ENCODE measurements at places on chromosomes 7 and 10.

DNA sequence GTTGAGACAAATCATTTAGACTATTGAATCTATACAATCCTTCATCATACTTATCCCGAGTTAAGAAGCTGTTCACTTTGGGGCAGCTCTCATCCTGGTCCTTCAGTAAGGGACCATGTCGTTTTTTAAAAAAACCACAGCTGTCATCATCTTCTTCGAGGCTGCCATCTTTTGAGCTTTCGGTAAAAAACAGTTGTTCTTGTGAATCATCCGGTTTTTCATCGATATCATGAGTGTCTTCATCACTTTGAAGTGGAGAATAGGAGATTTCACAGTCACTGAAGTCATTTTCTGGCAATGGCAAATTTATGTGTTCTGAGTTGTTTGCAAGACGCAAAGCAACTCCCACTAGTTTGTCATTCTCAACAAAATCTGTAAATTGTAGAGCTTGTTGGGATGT is 3.9 kb downstream of the DCLRE1A start:
- DNase-seq, result no peak

DNA sequence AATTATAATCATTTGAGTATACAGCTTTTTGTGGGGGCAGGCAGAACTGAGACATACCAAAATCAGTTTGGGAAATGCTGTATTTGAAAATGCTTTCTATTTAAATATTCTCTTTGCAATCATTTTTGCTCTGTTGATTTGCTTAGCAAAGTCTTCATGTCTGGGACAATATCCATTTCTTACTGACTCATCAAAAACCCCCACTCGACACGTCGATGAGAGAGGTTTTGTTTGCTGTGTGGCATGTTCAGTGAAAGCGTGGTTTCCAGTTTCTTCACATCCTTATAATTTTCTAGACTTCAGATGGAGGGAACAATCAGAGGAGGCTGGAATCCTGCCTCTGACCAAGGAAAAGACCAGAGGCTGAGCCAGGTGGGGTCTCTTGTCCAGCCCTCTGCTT is 28.9 kb downstream of the HTRA1 start:
- no peak for DNase-seq

DNA sequence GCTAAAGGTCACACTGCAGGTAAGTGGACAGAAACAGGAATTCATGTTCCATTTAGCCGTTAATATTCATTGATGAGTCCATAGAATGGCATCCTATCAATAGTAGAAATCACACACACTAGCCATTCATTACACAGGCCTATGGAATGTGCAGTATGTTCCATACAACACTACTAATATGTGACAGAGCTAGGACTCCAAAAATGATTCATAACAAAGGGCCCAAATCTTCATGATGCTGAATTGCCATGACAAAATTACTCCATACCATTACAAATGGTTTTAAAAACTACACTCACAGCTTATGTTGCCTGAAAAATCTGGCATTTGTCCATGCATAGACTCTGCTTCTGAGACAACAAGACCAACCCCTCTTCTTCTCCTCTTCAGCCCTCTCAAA is 549.1 kb downstream of the XPNPEP1 start:
- no peak for DNase-seq

- no peak for DNase-seq
These were observed 70.6 kb downstream of the KMT2E start for GRCh38 chr7:105084581-105084980.

- DNase-seq, result no peak
These were observed 206.8 kb downstream of the VTI1A start for GRCh38 chr10:112653851-112654250.

DNA sequence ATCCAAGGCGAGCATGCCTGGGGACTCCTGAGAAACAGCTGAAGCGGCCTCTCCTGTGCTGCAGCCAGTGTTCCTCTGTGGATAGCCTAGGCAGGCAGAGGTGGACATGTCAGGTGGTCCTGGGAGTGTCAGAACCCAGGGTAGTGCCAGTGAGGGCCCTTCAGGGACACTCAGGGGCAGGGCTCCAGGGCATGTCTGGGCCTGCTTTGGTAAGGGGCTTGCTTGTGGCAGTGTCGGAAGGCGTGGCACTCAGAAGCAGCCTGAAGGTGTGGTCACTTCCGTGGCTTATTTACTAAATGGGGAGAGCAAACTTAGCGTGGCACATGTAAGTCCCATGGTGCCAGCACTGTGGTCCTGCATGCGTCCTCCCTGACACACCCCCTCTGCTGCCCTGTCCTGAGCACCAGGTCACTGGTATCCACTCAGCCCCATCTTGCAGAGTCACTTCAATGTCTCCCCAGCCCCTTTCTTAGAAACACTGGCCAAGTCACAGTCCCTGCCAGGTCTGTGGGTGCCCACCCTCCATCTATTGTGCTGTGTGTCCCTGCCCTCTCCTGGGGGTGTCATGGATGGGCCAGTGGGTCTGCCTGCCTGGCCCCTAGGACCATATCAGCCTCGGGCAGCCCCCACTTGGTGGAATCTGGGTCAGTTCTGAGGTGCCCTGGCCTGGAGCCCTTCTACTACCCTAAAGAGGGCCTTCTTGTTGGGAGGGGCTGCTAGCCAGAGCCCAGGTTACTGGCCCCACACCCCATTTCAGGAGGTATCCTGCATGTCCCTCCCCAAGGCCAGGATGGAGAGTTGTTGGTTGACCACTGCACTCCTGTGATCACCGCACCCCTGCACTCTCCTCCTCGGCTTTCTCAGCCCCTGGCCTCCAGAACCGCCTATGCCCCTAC is 6.4 kb downstream of the ZMIZ2 start:
- no peak for DNase-seq

DNA sequence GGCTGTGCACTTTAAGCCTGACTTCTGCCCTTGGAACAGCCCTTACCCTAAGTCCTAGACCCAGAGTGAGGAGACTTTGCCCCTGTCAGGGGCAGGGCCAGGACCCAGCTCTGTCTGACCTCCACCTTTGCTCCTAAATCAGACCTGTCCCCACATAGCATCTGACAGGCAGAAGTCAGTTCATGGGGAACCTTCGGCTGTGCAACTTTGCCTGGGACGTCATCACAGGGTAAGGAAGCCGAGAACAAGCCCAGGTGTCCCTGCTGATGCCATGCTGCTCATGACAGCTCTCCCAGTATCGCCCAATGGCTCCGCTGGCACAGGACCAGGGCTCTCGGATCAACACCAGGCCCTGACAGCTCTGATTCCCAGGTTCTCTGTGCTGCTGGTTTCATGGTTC is 55.4 kb downstream of the TNS3 start:
- no peak for DNase-seq

DNA sequence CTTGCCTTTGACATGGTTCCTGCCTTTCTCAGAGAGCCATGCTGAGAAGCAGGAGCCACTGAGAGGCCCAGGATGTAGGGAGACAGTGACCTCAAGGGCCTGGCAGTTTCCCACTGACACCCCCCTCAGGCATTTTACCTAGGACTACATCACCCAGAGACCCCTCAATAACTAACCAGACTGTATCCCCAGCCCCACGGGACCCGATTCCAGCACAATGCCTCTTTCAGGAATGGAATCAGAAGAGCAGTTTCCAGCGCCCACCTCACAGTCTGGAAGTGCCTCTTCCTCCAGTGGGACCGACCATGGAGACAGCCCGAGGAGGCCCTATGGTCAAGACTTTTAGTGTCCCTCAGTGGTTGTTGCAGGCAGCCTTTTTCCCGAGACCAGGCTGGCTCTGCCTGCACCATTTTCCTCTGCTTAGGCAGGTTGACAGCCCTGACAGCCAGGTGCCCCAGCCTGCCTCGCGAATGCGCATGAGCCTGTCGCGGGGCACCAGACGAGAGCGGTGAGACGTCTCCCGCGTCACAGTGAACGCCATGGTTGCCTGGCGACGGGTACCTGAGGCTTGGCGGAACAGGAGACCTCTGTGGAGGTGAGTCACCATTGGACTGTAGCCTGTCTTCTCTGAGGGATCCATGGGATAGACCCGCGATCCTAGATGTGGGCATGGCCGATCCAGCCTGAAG is 28.4 kb upstream of the ZNF273 start:
- no peak for DNase-seq

GRCh38 chr10:107169516-107169915 is 5.0 kb upstream of the SORCS1 start:
- no peak for DNase-seq

DNA sequence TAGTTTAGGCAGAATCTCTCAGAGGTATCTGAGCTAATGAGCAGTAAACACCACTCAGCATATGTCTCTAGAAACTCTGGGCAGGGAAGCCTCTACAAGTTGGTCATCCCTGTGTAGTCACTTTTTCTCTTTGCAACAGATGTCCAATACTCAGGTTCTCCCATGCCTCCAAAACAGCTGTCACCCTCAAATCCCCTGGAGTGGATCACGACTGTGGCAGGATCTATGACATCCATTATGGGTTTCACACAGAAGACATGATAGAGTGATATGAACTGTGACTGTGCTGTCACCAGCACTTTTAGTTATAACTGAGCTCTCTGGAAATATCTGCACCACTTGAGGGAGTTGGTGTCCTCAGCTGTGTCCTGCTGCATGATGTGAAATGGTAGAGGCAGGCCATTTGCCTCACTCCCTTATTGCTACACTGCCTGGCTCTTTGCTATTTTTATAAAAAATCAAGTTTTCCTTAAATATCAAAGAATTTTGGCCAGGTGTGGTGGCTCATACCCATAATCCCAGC is 24.1 kb upstream of the ZNRF2 start:
- DNase-seq, result no peak

DNA sequence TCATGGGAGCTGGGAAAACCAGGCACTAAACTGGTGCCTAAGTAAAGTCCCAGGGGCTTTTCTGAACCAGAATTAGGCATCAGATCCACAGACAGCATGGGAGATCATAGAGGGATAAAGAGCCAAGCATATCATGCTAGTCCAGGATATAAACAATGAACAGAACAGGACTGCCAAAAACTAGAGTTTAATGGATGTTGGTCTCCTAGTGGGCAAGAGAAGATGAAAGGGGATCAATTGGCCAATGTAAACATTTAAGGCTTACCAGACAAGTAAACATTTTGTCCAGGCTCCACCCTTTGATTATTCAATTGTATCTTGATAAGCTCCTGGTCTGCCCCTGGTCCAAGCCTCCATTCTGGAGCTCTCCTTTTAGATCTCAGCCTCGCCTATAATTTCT is 18.9 kb downstream of the MACC1 start:
- no peak for DNase-seq
